ENCODE measurements at places on chromosomes 7 and 10.

DNA sequence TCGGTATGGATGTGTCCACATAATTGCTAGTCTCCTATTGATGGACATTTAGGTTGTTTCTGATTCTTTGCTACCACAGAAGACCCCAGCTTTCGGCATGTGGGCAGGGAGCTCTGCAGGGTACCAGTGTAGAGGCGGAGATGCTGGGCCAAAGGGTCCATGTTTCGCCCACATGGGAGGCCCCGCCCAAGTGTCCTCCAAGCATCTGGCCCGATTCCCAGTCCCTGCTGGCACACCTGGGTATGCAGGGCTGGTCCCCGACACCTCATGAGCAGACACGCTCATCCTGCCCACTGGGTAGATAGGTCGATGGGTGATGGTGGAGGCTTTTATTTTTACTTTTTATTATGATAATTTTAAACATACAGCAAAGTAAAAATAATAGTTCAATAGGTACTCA lies 19.4 kb upstream of the TBRG4 start:
- DNase-seq = no peak

DNA sequence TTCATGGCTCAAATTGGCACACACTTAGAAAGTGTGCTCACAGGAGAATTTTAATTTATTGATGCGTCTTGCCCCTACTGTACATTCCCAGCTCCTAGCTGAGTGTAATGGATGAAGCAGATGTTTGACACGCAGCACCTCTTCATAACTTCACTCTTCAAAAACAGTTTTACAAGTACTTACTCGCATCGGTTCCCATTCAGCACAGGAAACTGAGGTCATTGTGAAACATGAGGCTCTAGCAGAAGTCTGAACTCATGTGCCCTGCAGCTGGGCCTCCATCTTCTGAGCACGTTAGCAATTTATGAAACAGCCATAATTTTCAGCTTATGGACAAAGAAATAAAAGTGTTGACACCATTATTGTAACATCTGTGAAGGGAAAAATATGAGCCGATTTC lies 558.9 kb upstream of the MGMT start:
- DNase-seq = peak; percentile 96

GRCh38 chr7:143375298-143376034 lies 5.7 kb upstream of the ZYX start:
- DNase-seq = no peak

DNA sequence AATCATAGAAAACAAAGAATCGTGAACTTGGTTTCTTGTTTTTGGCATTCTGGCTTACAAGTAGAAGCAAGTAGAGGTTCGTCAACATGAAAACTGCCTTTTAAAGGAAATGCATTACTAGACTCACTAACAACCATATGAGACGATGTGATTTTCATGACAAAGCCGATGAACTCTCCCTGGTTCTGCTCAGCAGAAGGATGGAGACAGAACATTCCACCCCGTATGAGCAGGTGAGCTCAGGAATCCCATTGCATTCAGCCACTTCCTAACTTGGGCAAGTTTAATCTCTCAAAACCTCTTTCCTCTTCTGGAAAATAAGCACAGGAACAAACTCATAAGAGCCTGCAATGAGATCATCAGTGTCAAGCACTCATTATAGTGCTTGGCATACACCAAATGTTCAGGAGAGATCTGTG lies 57.4 kb upstream of the SVIL start:
- DNase-seq = peak; percentile 83

DNA sequence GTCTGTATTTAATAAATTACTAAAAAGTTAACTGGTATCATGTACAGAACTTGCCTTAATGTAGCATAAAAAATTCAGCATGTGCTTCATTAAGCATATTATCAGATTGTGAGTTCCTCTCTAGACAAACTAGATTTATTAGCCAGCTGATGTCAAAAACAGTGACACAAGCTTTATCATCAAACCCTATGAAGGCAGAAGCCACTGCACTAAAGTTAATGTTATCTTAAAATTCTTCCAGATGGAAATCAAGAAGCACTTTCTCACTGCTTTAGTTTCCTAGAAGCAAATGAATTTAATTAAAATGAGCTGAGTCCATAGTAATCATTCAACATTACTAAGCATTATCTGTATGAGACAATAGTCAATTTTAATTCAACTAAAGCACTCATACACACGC lies 96.4 kb downstream of the ARHGAP12 start:
- peak; percentile 6 for DNase-seq

- DNase-seq = peak; percentile 93
These were observed 23.9 kb upstream of the AGFG2 start for GRCh38 chr7:100515072-100515532.

- no peak for DNase-seq
These were observed 128.4 kb downstream of the GRK5 start for GRCh38 chr10:119335671-119336353.

DNA sequence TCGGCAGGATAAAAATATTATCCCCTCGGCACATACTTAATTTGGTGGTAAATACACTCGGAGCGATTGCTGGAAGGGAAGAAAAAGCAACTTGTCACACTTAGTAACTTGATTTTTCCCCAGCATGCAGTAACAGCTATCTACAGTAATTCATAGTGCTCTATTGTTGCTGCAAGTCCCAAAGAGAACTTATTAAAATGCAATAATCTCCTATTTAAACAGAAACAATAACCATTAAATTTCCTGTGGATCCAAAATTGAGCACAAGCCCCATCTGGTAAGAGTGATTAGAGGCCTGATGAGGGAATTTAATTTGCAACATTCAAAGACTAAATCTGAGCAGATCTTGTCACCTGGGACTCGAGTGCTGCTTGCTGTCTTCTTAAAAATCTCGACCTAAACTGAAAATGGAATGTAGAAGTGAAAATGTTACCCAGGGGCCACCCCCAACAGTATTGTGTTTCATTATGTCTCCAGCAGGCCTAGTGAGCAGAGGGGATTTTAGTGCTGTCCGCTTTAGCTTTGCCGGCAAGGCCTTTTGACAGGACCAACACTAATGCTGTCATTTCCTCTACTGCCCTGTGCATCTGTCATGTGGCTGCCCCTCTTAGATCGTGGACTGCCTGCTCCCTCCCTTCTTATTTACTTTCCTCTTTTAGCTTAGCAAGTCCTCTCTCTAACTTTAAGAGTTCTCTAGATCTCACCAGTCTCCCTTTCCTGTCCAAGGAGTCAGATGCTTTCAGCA lies 639.7 kb downstream of the AUTS2 start:
- no peak for DNase-seq

GRCh38 chr7:98130959-98131358 lies 24.3 kb downstream of the LMTK2 start:
- no peak for DNase-seq

- DNase-seq = no peak
These were observed 1.8 kb downstream of the HOXA10 start for GRCh38 chr7:27172315-27172774.

DNA sequence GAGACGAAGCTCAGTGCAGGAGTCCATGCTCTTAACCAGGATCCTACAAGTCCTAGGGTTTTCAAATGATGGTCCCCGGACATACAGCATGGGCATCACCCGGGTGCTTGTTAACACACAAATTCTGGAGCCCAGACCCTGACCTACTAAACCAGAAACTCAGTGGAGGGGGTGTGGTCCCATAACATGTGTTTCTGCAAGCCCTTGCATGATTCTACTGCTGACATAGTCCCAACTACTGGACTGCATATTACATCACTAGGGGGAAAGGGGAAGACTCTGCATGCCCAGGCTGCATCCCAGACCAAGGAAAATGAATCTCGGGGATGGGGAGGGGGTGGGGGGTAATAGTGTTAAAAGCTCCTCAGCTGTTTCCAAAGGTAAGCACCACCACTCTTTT lies 40.3 kb downstream of the GRB10 start:
- DNase-seq = no peak

DNA sequence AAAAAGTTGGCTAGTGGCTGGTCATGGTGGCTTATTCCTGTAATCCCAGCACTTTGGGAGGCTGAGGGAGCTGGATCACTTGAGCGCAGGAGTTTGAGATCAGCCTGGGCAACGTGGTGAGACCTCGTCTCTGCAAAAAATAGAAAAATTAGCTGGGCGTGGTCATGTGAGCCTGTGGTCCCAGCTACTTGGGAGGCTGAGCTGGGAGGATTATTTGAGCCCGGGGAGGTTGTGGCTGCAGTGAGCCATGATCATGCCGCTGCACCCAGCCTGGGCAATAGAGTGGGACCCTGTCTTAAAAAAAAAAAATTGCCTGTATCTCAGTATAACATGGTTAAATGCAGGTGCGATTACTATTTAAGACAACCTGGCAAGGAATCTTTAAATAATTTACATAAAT lies 61.0 kb downstream of the ADD3 start:
- DNase-seq = no peak

Measured in skin of body (tissue), 3 donors.